Liver (tissue), 10 donors: ENCODE measurements at places on chromosomes 11 and 22. TPM values are rescaled to one million over a fixed set of nuclear protein-coding genes. Genes with fewer than 3 reads are reported as not detected.
A peak's percentile ranks its signal among the peaks of the same experiment; 100 is the strongest.

The KRTAP5-6 gene
- not detected for total RNA-seq

The FGF4 gene
- total RNA-seq, result not detected

The XKR3 gene
- total RNA-seq, result not detected

The NXPE2 gene
- total RNA-seq, result not detected

The ZNRF3 gene
- total RNA-seq, result 5.0 TPM

The PYGM gene
- total RNA-seq, result 0.23 TPM

The DRG1 gene
- total RNA-seq, result 39.7 TPM

DNA sequence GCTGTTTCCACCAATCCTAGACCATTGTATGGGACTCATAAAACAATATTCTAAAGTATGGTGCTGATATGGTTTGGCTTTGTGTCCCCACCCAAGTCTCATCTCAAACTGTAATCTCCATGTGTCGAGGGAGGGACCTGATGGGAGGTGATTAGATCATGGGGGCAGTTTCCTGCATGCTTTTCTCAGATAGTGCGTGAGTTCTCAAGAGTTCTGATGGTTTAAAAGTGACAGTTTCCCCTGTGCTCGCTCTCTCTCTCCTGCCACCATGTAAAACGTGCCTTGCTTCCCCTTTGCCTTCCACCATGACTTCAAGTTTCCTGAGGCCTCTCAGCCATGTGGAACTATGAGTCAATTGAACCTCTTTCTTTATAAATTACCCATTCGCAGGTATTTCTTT lies 29.2 kb upstream of the FEZ1 start:
- H3K4me1 ChIP-seq, result no peaks in the 10 kb centered on the region

- H3K36me3 ChIP-seq, result no peaks in the 10 kb centered on the region
- no peaks in the 10 kb centered on the region for H3K27me3 ChIP-seq
- no peaks in the 10 kb centered on the region for H3K4me1 ChIP-seq
- DNase-seq, result no peak
These were observed 301.5 kb upstream of the ANO3 start for GRCh38 chr11:26030399-26030798.

DNA sequence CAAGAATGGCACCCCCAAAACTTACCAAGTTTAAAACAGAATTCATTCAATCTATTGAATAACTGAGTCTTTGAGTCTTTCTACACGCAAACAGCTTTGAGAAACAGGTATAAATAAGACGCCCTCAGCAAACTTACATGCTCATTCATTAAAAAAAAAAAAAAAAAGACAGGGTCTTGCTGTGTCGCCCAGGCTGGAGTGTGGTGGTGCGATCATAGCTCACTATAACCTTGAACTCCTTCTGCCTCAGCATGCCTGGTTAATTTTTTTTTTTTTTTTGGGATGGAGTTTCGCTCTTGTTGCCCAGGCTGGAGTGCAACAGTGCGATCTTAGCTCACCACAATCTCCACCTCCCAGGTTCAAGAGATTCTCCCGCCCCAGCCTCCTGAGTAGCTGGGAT lies 6.1 kb downstream of the PRR14L start:
- H3K36me3 ChIP-seq, result no peaks in the 10 kb centered on the region
- no peak overlapping the region for H3K27ac ChIP-seq
- H3K4me1 ChIP-seq, result peaks cover 24% of the 10 kb centered on the region
- no peak for DNase-seq

GRCh38 chr22:19847345-19847632 lies 7.4 kb downstream of the GNB1L start:
- no peak for DNase-seq
- no peak overlapping the region for H3K27ac ChIP-seq
- H3K4me1 ChIP-seq, result peaks cover 5% of the 10 kb centered on the region

- no peak overlapping the region for H3K4me3 ChIP-seq
- no peak overlapping the region for H3K27ac ChIP-seq
- no peaks in the 10 kb centered on the region for H3K4me1 ChIP-seq
- DNase-seq, result peak; percentile 8
- H3K27me3 ChIP-seq, result no peaks in the 10 kb centered on the region
These were observed 62.4 kb upstream of the MYEOV start for GRCh38 chr11:69231466-69232018.
